ENCODE measurements at places on chromosomes 7 and 10. TPM values are rescaled to one million over a fixed set of nuclear protein-coding genes. Genes with fewer than 3 reads are reported as not detected.

PCGF5 gene
- total RNA-seq, result 44.7 TPM

RELN gene
- total RNA-seq, result not detected

TEX47 gene
- not detected for total RNA-seq

GRCh38 chr10:130424418-130424817 is 288.2 kb downstream of the GLRX3 start:
- no peaks in the 10 kb centered on the region for H3K36me3 ChIP-seq
- H3K4me1 ChIP-seq, result no peaks in the 10 kb centered on the region
- no peak for DNase-seq
- no peaks in the 10 kb centered on the region for H3K27me3 ChIP-seq

UTF1 gene
- total RNA-seq, result not detected

TLX1 gene
- total RNA-seq, result not detected

Data from activated CD4-positive, alpha-beta memory T cell treated with anti-CD3 and anti-CD28 coated beads, Interleukin-2, amount 10 ng/mL, durations not matched to agents 7 days and 5 days (primary cell).